ENCODE measurements at places on chromosomes 13 and 19. TPM values are rescaled to one million over a fixed set of nuclear protein-coding genes. Genes with fewer than 3 reads are reported as not detected.

ODAD3 gene
- total RNA-seq, result 0.68 TPM

B3GNT3 gene
- total RNA-seq, result not detected

NALCN gene
- total RNA-seq, result 8.7 TPM

KLK14 gene
- 2.8 TPM for total RNA-seq

IGSF23 gene
- not detected for total RNA-seq

ZNF28 gene
- 9.3 TPM for total RNA-seq

KIR2DL3 gene
- total RNA-seq, result not detected

CLIP3 gene
- 3.6 TPM for total RNA-seq

PRKACA gene
- total RNA-seq, result 494 TPM

MCEMP1 gene
- 1.1 TPM for total RNA-seq

ZNF791 gene
- total RNA-seq, result 14.4 TPM

VSIG10L gene
- 0.51 TPM for total RNA-seq

FBXO27 gene
- 15.1 TPM for total RNA-seq

ZNF93 gene
- total RNA-seq, result 1.7 TPM

C19orf81 gene
- 2.5 TPM for total RNA-seq

CPB2 gene
- not detected for total RNA-seq

SLC46A3 gene
- total RNA-seq, result 17.4 TPM

ARL11 gene
- total RNA-seq, result 0.57 TPM

SIGLEC5 gene
- total RNA-seq, result not detected

SMIM44 gene
- not detected for total RNA-seq

LIM2 gene
- not detected for total RNA-seq

TLE6 gene
- total RNA-seq, result 1.1 TPM

TTC9B gene
- total RNA-seq, result not detected

URAD gene
- not detected for total RNA-seq

IZUMO2 gene
- total RNA-seq, result not detected

WDR62 gene
- total RNA-seq, result 25.5 TPM

CNN1 gene
- 174 TPM for total RNA-seq

ATCAY gene
- total RNA-seq, result not detected

GALP gene
- not detected for total RNA-seq

KCNN4 gene
- 0.41 TPM for total RNA-seq

FCER2 gene
- total RNA-seq, result 0.30 TPM

UGGT2 gene
- total RNA-seq, result 10.0 TPM

DBP gene
- total RNA-seq, result 15.2 TPM

CADM4 gene
- 9.7 TPM for total RNA-seq

EXOC3L2 gene
- 0.97 TPM for total RNA-seq

CEACAM1 gene
- total RNA-seq, result 4.3 TPM

EBI3 gene
- 0.73 TPM for total RNA-seq

PNPLA6 gene
- total RNA-seq, result 50.6 TPM

RPS16 gene
- total RNA-seq, result 1,258 TPM

WTIP gene
- 21.8 TPM for total RNA-seq

TNFSF9 gene
- total RNA-seq, result 0.78 TPM

ZNF20 gene
- total RNA-seq, result 1.1 TPM

EDDM13 gene
- not detected for total RNA-seq

ADM5 gene
- 0.84 TPM for total RNA-seq

MTUS2 gene
- total RNA-seq, result 106 TPM

TNNI3 gene
- 4,708 TPM for total RNA-seq

HSPBP1 gene
- 30.2 TPM for total RNA-seq

RNF225 gene
- total RNA-seq, result not detected

OR4F17 gene
- total RNA-seq, result not detected

ATP5F1D gene
- total RNA-seq, result 656 TPM

CEBPA gene
- total RNA-seq, result 4.9 TPM

ITGBL1 gene
- 8.6 TPM for total RNA-seq

Data from Right ventricle myocardium inferior (tissue), 1 donor.